ENCODE measurements at places on chromosomes 2 and 18.
A peak's percentile ranks its signal among the peaks of the same experiment; 100 is the strongest.

DNA sequence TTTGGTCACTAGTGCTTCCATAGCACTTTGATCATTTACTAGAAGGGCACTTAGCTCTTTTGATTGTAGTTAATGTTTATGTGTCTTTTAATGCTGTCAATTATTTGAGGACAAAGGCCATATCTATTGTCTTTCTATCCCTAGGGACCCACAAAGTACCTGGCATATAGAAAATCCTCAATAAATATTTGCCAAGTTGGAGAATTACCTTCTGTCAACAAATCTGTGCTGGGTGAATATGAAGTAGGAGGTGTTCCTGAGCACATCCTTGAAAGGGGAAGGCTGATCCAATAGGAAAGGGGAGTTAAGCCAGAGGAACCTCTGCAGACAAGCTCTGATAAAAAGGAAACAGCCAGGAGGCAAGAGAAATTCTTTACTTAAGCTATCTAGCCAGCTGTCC lies 8.2 kb downstream of the DPP4 start:
- DNase-seq = no peak

- DNase-seq = no peak
These were observed 346.1 kb upstream of the KYNU start for GRCh38 chr2:142531377-142531776.

DNA sequence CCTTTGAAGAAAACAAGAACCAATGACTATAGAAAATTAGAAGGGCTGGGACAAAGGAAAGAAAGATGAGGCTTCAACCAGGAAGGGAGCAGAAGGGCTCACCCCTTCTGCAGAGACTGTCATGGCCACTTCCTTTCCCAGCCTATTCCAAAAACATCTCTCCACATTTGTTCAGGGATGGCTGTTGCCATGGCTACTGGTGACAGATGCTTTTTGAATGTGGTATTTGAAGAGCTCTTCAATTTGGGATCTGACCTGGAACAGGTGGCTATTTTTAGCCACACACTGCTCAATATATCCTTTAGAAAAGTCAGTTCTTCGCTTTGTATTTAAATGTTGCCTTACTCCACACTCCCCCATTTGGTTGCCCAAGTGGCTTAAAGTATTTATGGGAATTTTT lies 64.1 kb upstream of the LCLAT1 start:
- no peak for DNase-seq

- DNase-seq = no peak
These were observed 73.9 kb upstream of the SIX2 start for GRCh38 chr2:45083175-45083574.

DNA sequence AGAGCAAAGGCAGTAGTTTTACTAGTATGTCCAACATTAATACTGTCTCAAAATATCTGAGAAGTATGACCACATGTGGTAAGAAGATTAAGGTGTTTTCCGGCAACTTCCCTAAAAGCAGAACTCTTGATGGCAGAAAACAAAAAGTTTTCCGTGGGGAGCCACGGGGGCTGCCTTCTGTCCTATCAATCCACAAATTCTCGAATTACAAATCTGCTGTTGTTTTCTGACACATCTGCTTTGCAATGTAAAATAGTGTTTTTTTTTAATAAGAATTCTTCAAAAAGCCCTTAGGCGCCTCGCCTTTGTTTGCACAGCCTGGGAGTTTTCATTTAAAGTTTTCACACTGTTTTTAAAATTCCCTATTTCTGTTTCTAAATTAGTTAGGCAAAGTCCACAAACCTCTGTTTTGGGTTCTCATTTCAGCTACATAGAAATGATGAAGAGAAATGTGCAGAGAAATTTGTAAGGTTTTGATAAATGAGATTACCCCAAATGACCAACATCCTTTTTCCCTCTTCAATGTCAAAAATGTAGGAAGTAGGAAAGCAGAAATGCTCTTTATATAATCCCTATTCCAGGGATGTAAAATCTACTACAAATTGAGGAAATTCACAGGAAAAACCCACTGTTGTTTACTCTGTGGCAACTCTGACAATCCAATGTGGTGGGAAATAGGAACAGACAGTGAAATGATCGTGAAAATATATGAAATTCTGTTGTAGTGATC lies 385.8 kb downstream of the ZEB2 start:
- no peak for DNase-seq

DNA sequence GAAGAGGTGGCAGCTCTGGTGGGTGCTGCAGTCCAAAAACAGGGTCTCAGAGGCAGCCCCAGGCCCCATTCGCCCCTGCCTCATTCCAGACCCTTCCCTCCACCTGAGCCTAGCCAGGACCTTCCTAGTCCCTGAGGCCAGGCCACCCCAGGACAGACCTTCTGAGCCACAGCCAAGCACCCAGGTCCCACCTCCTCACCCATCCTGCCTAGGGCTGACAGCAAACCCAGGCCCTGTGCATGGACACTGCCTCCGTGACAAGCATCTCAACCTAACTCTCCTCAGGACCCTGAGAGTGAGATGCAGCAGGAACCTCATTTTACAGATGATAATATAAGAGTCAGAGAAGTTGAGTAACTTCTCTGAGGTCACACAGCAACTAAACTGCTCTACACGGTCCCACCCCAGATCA lies 15.5 kb downstream of the ADRA2B start:
- no peak for DNase-seq

DNA sequence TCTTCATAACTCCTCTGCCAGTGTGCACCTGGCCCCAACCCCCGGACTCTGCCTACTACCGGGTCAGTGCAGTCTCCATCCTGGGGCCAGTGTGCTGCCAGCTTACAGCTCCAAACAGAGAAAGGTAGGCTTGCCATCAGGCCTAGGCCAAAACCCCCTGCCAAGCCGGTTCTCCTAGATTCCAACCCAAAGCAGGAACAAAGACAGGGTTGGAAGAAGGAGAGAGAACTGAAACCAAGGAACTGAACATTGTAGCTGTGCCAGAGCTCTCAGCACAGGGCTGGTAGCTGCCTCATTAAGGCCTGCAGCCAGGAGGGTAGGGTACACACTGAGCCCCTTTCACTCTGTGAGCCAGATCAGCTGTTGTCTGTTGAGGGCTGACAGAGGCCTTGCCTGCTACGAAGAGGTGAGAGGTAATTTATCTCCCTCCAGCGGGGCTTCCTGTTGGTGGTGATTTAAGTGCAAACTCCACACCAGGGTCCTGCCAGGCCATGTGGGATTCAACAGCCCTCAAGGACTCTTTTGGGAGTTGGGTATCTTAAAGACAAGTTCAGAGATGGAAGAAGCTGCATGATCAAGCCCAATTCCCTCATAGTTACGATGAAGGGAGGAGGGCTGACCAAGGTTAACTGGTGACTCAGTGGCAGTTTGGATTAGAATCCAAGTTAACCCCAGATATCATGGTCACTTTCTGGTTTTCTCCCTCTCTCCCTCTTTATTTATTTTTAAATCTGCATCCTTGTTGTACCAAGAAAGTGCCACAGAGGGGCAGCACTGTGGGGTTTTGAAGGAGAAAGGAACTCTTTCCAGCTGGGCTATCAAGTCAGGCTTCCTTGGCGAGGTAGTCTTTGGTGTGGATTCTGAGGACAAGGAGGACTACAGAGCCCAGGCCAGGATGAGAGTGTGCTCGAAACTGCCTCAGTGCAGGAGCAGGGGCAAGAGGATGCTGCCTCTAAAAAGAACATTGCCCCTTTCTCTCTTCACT lies 48.1 kb downstream of the CYRIA start:
- DNase-seq = peak; percentile 31

DNA sequence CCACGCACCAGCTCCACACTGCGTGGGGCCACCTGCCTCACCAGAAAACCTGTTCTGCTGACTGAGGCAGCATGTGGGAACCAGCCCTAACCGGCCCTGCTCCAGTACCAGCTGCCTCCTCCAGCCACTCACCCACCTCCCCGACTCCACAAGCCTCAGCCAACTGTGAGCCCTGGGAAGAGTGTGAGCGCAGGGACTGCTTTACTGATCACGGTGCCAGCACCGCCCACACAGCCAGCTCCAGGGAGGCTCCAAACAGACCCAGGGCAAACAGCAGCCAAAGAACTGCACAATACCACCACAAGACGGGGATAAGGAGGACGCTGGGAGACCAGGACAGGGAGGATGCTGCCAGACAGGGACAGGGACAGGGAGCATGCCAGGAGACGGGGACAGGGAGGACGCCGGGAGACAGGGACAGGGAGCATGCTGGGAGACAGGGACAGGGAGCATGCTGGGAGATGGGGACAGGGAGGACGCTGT lies 28.4 kb downstream of the EIPR1 start:
- DNase-seq = no peak

- peak; percentile 19 for DNase-seq
These were observed 19.0 kb downstream of the DYNC1I2 start for GRCh38 chr2:171706152-171706803.

- DNase-seq = no peak
These were observed 255.1 kb downstream of the EIPR1 start for GRCh38 chr2:3122525-3122924.

DNA sequence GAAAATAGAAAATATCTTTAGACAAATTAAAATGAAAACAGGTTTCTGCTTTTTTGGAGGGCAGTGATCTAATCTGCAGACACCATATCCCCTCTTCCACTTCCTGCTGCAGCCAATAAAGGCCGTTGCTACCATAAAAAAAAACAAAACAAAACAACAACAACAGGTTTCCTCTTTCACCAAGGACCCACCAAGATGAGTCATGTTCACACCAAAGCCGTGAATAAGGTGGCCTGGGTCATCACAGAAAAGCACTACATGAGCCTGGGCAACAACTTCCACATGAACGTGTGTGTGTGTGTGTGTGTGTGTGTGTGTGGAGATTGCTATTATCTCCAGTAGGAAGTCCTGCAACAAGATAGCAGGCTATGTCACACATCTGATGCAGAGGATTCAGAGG lies 24.8 kb upstream of the TFCP2L1 start:
- no peak for DNase-seq

GRCh38 chr2:113117541-113118262 lies 9.7 kb upstream of the IL1RN start:
- peak; percentile 37 for DNase-seq

DNA sequence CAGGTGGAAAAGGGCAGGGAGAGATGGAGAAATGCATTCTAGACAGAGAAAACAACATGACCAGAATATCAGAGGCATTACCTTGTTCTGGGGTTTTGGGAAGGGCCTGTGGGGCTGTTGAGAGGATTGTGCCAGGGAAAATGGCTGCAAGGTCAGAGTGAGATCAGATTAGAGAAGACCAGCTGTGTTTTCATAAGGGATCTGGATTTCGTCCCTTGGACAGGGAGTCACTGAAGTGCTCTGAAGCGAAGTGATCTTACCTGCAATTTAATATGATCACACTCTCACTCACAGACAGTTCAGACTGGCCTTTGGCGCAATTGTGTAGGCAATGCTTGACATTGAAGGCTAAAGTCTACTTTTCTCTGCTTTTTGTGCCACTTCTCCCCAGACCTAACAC lies 20.3 kb upstream of the REG3G start:
- DNase-seq = no peak

DNA sequence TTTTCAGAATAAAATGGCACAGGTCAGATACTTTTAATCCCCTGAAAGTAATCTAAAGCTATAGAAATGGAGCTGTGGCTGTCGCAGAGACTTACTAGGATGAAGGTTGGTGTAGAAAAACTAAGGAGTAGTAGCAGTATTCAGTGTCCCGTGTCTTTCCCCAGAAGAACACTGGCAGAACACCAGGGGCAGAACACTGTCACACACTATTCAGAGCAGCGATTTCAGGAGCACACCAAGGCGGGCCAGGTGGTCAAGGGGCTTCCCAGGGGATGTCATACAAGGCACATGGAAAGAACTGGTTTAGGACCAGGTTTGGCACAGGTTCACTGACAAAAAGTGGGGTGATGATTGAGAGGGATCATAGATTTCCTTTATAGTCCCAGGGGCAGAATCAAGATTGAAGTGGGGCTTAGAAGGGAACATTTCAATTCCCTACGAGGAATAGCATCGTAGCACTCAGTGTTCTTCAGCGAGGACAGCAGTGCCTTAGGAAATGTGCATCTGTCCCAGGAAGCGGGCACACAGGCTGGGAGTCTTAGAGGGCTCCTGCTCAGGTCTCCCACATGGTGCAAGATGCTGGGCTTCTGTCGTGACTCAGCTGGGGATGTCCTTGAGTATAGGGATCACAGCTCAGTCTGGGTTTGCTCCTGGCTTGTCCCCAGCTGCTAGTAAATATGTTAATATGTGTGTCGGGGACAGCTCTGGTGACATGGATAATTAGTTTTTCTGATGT lies 22.6 kb downstream of the BCL2L11 start:
- no peak for DNase-seq

- no peak for DNase-seq
These were observed 172.9 kb downstream of the CMPK2 start for GRCh38 chr2:6692819-6693218.

DNA sequence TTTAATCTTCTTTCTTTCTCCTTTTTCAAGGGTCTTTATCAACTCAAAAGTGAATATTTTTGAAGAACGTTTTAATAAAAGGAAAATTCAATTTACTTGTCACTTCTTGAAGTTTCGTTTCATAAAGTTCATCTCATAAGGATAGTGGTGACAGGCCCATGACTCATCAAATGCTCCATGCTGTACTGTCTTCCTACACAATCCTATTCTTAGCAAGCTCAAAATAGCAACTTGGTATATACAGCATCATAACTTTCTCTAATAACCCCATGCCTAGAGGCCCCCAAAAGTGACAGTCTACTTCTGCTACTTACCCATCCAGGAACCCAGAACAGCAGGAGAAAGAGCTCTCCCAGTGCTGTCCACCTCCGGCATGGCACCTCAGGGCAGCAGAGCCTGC lies 7.7 kb downstream of the FBXO15 start:
- DNase-seq = no peak

DNA sequence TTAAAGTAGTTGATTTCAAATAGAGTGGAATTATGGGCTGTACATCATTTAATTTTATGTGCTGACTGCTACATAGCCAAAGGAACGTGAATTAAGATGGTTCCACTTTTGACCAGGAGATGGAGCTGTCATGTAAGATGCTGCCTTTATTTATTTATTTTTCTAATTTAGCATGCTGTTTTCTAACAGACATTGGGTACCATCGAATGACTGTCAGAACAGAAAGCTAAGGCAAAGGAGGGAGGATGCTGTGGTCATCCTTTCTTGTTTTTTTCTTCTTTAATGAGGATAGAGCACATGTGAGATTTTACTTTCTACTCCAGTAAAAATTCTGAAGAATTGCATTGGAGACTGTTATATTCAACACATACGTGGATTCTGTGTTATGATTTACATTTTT lies at the start of gene SCN2A:
SCN2A (plus strand) TSS at position 185 of the 400 bp plus-strand sequence. CDS start 56,410 bp downstream, outside the sequence.
- DNase-seq = peak; percentile 36

- DNase-seq = peak; percentile 13
These were observed 161.8 kb downstream of the DYSF start for GRCh38 chr2:71614976-71615766.

All from NCI-H446 (cell line).